ENCODE measurements at places on chromosomes 1 and 21.
A peak's percentile ranks its signal among the peaks of the same experiment; 100 is the strongest.

GRCh38 chr1:86948212-86948611, 33.8 kb downstream of the HS2ST1 start:
- DNase-seq, result no peak

- no peak for DNase-seq
Observed at GRCh38 chr1:245948786-245949185, 558.3 kb downstream of the SMYD3 start.

DNA sequence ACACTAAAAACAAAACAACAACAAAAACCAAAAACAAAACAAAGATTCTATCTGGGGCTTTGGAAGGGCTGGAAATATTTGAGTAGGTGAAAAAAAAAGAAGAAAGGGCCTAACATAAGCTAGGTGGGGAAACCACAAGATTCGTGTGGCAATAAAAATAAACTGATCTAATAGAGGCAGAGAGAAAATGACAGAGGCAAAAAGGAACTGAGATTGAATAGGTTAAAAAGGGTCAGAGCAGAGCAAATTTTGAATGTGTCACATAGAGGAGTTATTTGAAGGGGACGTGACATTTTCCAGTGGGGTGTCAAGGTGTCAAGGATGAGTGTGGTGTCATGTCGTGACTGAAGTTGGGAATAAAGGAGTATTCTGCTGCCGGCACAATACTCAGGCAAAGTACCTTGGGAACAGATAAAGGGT, 65.2 kb upstream of the RALGPS2 start:
- no peak for DNase-seq

GRCh38 chr1:7229696-7230631, 444.7 kb downstream of the CAMTA1 start:
- DNase-seq, result no peak

DNA sequence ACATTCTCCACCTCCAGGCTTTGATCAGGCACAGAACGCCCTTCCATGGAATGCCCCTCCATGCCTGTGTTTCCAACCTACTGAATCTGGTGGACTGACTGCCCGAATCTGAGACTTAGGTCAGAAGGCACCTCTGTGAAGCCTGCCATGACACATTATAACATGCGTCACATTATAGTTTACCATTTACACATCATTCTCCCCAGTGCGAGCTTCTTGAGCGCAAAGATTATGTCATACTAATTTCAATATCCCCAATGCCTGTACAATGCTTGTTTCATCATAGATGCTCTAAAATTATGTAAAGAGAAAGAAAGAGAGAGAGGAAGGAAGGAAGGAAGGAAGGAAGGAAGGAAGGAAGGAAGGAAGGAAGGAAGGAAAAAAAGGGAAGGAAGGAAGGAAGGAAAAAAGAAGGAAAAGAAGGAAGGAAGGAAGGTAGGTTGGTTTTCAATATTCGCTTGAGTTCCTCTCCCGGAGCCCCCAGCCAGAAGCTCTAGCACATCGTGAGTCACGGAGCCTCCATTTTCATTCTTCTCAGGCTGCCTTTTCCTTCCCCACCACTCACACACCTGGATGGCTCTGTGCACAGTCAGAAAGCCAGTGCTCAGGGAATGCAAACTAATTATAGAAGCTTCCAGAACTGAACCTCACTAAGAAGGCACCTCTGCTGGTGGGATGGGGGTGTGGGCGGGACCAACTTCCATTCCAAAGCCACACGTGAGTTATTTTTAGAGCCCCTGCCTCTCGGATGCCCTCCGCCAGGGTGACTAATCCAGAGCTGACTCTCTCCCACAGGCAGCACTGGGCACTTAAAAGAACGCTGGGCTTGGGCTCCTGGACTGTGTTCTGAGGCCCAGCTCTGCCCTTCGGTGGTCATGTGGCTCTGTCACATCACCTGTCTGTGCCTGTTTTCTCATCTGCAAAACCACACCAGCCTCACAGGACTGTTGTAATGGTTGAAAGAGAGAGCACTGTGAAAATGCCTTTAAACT, 27.4 kb downstream of the LAMB3 start:
- DNase-seq, result no peak

- DNase-seq, result no peak
Observed at GRCh38 chr1:104163912-104164476, 414.3 kb downstream of the AMY1C start.

DNA sequence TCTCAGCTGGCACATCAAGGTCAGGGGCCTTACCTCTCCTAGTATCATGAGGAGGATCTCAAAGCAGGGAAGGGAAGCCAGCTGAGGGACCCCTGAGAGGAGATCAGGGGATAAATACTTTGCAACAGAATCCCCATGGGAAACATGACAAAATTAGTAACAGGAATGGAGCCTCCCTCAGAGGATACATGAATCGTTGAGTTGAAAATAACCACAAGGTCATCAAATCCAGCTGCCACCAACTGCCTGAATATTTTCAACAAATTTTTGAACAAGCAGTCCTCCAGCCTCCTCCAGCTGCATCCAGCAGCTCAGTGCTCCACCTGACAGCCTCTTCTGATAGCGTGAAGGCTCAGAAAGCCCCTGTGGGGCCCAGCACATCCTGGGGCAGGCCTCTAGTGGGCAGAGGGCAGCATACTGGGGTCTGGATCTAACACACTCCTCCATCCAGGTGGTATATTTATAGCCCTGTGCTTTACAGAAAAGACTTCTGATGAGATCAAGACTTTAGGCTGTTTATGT, 404.3 kb downstream of the NTNG1 start:
- no peak for DNase-seq

- DNase-seq, result no peak
Observed at GRCh38 chr1:222790520-222790919, 24.3 kb upstream of the DISP1 start.

GRCh38 chr1:1115136-1115785, 628 bp downstream of the C1orf159 start:
- DNase-seq, result no peak

DNA sequence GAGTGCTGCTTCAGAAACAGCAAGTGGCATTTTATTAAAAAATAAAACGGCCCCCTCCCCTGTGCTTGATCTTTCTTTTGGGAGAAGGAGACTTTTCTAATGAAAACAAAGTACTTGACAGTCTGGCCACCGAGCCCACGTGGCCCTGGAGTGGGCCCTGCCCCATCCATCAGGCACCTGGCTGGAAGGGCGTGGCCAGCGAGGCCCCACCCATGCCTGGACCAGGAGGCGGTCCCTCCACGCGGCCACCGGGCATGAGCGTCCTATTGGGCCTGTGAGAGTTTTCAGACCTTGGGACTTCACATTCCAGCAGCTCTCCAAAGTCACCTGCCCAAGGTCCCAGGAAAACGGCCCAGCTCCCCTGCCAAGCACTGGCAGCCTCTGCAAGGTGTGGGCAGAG, 144.7 kb downstream of the CASZ1 start:
- DNase-seq, result peak; percentile 12

DNA sequence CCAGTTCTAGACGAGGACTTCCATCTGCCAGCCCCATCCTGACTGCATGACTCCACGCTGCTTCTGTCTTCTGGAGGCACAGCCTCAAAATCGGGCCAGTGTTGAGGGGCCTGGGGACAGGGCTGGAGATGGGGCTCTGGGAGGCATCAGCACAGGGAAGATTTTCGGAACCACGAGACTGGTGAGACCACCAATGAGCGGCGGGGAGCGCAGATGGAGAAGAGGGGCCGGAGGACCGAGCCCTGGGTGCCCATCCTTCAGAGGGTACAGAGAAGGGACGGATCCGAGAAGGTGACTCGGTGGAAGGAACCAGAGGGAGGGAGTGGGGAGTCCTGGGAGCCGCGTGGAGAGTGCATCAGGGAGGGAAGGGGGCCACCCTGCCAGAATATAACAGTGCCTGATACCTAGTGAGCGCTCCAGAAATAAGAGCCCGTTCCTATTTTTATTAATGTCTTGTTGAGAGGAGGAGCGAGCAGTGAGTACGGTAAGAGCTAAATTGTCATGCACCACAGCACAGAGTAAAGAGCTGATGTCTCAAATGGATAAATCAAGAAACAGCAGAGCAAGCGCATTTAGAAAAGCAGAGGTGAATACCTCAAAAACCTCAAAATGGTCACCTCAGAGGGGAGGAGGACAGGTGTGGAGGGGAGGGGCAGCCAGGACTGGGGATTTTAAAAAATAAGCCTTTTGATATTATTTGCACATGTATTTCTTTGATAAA, 26.2 kb upstream of the KIF26B start:
- no peak for DNase-seq

- DNase-seq, result peak; percentile 20
Observed at GRCh38 chr1:10338611-10339010, 60.3 kb upstream of the PGD start.

DNA sequence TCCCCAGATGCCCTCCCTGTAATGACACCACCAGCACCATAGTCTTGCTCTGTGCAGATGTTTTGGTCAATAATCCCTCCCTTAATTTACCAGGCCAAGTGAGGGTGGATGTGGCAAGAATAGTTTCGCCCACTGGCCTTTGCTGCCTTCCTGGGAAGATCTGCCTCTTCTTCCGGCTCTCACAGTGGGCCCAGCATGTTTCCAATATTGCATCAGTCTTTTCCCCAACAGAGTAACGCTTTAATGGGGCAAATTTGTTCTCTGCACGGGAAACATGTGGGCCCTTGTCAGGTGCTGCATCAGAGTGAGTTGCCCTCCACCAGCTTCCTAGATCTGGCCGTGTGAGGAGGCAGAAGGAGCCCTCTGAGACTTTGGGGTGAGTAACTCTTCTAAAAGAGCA, 12.0 kb upstream of the ALX3 start:
- no peak for DNase-seq

DNA sequence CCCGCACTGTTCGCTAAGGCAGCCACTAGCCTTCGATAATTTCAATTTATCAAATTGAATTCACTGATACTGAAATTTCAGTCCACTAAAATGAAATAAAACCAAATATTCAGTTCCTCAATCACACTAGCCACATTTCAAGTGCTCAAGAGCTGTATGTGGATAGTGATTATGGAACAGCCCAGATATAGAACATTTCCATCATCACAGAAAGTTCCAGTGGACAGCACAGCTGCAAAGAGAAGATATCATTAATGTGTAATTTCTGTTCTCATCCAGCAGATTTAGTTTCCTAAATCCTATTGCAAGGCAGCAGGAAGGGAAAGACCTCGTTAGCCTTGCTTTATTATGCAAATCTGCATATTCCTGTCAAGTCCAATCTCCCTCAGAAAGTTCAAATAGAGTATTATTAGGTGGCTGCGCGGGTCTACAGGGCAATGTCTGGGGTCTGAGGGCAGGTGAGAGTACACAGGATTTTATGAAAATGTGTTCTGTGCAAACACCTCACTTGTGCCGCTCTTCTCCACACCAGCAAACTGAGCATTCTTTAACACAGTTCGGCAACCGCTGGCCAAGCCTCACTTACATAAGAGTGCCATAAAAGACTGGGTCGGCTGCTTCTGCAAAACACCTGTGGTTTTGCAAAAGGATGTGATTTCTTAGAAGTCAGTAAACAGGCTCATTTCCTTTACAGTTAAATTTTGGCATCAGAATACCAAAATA, 22.4 kb downstream of the CAPZB start:
- no peak for DNase-seq

DNA sequence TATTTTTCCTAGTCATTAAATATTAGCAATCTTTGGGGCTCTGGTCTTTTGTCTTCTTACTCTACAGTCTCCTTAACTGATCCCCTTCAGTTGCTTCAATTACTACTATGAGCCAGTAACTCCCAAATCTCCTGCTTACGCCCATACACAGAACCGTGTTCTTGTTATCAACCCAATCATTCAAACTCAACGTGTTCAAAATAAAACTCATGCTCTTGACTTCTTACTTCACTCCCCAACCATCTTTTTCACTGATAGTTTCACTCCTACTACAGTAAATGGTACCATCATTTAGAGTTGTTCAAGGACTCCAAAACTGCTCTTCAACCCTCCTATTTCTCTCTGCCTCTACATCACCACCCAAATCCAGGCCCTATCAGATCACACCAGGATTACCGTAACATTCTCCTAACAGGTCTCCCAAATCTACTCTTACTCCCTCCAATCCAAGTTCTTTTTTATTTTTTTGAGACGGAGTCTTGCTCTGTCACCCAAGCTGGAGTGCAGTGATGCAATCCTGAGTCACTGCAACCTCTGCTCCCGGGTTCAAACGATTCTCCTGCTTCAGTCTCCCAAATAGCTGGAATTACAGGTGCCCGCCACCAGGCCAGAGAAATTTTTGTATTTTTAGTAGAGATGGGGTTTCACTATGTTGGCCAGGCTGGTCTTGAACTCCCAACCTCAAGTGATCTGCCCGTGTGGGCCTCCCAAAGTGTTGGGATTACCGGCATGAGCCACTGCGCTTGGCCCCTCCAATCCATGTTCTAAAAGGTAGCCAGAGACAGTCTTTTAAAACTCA, 3.0 kb downstream of the YARS1 start:
- DNase-seq, result no peak
